ENCODE measurements at places on chromosomes 3 and 15. TPM values are rescaled to one million over a fixed set of nuclear protein-coding genes. Genes with fewer than 3 reads are reported as not detected.

Gene CCR9
- not detected for total RNA-seq

Gene TGM5
- 0.38 TPM for total RNA-seq

Gene TTBK2
- 37.6 TPM for total RNA-seq

Gene CHAC1
- total RNA-seq = 2.5 TPM

Gene TICRR
- 2.4 TPM for total RNA-seq

Gene FSTL1
- total RNA-seq = 786 TPM

Gene HCLS1
- 7.0 TPM for total RNA-seq

Gene CLSTN2
- 26.9 TPM for total RNA-seq

Gene CNTN3
- 22.3 TPM for total RNA-seq

Gene ANO10
- 26.1 TPM for total RNA-seq

Gene PLCL2
- total RNA-seq = 71.1 TPM

Gene CIP2A
- total RNA-seq = 18.5 TPM

Gene LXN
- 14.3 TPM for total RNA-seq

Gene IL20RB
- 0.38 TPM for total RNA-seq
